Tibial artery (tissue), 4 donors: ENCODE measurements at places on chromosomes 7 and 10.
A peak's percentile ranks its signal among the peaks of the same experiment; 100 is the strongest.

DNA sequence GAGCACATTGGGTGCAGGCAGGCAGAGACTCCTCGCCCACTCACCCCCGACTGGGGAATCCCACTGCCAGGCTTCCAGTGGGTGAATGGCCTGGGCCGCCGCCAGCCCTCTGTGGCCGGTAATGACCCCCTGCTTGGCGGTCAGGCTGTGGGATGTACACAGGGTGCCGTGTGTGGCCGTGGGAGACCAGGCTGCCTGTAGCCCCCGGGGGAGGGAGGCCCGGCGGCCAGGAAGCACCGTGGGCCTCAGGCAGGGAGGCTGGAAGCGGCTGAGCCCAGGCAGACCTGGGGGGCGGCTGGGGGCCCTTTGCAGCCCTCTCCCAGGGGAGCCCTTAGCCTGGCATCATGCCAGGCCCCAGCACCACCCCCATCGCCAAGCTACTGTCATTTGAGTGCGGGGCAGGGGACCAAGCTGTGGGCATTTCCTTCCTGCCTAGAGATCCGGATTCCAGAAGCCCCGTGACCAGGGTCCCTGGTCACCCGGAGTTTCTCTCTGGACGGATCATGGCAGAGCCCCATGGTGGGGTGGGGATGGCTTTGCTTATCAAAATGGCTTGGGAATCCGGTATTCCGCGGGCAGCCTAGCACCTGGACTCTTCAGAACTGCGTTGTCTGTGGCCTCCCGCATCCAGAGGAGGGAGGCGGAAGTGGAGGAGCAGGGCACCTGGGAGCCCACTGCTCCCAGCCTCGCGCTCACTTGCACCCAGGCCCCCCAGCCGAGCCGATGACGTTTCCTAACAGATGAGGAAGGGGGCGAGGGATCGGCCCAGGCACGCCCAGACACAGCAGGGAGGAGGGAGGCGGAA is 1.1 kb downstream of the TTYH3 start:
- DNase-seq, result peak; percentile 63

GRCh38 chr7:135755351-135755753 is 6.7 kb upstream of the FAM180A start:
- DNase-seq, result no peak

DNA sequence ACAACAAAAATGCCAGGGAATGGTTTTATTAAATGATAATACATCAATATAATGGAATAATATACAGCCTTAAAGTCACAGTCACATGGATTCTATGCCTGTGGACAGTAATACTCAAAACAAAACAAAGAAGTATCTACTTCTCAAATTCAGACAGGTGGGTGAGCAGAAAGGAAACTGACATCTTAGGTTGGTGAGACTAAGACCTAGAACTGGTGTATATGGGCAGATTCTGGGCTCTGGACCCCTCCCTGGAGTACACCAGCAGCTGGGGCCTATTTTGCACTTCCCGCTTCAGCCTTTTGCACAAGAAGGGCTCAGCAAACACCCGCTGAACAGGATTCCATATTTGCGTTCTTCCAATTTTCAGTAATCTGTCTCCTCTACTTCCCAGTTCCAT is 5.4 kb upstream of the FIS1 start:
- DNase-seq, result no peak

GRCh38 chr7:43590862-43591557 is 8.1 kb downstream of the STK17A start:
- DNase-seq, result no peak

- no peak for DNase-seq
Observed at GRCh38 chr10:124629415-124629814, 114.8 kb downstream of the FAM53B start.

- no peak for DNase-seq
Observed at GRCh38 chr7:8131694-8132605, 130.0 kb downstream of the ICA1 start.
